Stromal cell of bone marrow (primary cell): ENCODE measurements at places on chromosomes 3 and 15.

- no peak for DNase-seq
Measured at GRCh38 chr15:73624530-73624929, 8.7 kb downstream of the NPTN start.

GRCh38 chr15:69299943-69300588, 1.4 kb downstream of the PAQR5 start:
- no peak for DNase-seq

DNA sequence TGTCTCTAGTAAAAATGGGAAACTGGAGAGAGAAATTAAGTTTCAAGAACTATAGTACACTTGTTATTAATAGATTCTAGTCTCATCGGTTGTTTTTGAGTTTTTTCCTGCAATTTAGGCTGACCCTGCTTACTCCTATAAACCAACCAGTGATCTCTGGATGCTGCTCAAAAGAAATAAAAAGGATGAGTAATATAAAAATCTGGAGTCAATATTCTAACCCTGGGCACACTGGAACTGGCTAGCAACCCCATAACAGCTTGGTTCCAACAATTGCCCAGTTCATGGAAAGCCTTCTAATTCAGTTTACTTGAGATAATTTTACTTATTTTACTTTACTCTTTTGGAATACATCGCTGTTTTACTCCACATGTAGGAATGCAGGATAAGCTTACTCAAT, 211.6 kb downstream of the GBE1 start:
- DNase-seq: peak; percentile 48

DNA sequence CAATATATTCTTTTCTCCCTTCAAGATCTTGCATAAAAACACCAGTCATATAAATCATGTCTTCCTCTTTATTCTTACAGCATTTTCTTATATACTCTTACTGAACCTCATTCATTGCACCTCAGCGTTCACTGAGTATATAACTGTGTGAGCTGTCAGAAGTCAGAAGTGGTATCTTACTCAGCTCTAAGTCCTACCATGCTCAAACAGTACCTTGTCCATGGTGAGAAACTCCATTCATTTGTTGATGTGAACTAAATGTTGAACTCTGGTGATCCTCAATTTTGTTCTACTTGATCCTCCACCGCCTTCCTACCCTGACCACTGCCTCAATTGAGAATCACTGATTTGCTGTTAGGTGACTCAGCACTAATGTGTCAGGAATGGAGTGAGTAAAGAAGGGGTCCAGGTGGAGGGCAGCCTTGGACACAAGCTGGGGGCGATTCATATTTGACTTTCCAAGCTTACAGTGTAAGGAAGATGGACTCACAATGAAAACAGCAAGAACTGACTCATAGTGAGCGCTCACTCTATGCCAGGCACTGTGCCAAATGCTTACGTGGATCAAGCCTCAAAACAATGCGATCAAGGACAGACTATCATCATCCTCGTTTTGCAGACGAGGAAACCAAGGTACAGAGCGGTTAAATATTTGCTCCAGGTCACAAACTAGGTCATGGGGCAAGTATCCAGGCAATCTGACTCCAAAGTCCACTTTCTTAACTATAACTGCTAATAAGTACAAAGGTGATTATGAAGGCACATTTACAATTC, 13.5 kb upstream of the ZFYVE19 start:
- DNase-seq: peak; percentile 86

- peak; percentile 45 for DNase-seq
Measured at GRCh38 chr15:76330080-76330680, 6.4 kb upstream of the ISL2 start.

- peak; percentile 66 for DNase-seq
Measured at GRCh38 chr3:185717121-185717520, 107.7 kb downstream of the IGF2BP2 start.

DNA sequence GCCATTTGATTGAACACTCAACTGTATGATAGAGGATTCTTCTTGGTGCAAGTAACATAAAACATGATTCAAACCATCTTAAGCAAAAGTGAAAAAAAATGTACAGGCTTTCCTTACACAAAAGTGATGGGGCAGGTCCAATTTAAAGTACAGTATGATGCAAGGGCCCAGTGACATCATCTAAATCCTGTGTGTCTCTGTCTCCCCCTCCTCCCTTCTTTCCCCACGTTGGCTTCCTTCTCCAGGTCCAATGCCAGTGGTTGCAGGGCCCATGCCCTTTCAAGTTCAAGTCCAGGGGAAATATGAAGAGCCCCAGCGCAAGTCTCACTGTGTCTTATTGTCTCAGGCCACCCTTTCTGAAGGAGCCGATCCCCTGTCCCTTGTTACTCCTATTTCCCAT, 332.3 kb downstream of the SHQ1 start:
- DNase-seq: no peak

DNA sequence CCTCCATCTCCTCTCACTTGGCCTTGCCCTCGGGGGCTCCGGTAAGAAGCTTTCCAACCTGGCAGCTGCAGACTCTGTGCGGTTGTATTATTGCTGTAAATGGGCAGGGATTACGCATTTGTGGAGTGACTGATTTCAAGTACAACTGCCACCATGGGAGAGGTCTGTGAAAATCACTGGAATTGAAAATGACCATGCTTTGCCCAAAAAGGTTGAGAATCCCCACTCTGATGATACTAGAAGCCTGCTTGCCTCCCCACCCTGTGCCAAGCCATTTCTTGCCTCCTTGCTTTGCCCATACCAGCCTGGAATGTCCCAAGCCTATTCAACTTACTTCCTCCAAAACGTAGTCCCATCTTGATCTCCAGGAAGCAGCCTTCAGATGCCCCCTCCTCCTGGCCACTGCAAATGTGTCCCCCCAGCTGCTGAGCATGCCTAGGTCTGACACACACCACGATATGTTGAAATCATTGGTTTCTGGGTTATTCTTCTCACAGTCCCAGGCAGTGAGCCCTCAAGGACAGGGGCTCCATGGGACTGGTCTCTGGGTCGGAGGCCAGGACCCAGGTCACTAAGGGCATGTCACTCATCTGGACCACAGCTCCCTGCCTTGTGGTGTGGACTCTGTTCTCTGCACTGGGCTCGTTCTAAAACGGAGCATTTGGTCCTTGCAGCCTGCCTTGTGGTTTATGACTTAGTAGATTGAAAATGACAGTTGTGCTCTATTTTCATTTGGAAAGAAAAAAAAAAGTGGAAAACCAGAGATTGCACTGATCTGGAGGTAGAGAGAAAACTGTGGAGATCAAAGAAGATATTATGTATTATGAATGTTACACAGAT, 42.9 kb downstream of the SMAD3 start:
- DNase-seq: no peak

DNA sequence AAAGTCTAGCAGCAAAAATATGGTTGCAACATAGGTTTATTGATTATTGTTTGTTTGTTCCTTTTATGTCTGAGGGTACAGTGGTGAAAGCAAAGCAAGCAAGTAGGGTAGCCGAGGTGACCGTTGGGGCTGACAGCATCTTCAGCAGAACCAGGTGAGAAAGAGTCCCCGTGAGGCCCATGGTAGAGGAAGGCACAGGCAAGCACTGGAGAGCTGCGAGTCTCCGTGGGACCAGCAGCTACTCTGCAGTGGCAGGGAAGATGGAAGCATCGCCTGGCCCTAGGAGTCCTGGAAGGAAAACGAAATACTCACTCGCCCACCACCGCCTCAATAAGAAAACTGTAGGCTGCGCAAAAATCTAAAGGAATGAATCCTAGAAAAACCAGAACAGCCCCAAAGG, 25.3 kb upstream of the GABRA5 start:
- no peak for DNase-seq

- no peak for DNase-seq
Measured at GRCh38 chr3:19488939-19489338, 340.6 kb downstream of the KCNH8 start.

GRCh38 chr3:115632026-115632425, 8.7 kb downstream of the GAP43 start:
- no peak for DNase-seq

DNA sequence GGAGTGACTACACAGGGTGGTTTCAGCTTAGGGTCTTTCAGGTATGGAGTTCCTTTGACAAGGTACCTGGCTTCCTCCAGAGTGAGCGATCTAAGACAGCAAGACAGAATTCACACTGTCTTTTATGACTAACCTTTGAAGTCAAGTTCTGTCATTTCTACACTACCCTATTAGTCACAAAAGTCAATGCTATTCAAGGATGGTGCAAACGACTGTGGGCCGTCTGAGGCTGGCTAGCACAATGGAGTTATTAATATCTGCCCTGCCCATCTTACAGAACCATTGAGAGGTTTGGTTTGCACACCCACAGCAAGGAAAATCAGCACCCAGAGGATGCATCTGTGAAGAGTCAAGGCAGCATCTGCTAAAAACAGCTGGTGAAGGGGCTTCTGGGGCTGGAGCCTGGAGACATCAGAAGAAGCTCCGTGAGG, 62.9 kb upstream of the XCR1 start:
- DNase-seq: no peak

- no peak for DNase-seq
Measured at GRCh38 chr3:37144806-37145205, 29.6 kb downstream of the LRRFIP2 start.

DNA sequence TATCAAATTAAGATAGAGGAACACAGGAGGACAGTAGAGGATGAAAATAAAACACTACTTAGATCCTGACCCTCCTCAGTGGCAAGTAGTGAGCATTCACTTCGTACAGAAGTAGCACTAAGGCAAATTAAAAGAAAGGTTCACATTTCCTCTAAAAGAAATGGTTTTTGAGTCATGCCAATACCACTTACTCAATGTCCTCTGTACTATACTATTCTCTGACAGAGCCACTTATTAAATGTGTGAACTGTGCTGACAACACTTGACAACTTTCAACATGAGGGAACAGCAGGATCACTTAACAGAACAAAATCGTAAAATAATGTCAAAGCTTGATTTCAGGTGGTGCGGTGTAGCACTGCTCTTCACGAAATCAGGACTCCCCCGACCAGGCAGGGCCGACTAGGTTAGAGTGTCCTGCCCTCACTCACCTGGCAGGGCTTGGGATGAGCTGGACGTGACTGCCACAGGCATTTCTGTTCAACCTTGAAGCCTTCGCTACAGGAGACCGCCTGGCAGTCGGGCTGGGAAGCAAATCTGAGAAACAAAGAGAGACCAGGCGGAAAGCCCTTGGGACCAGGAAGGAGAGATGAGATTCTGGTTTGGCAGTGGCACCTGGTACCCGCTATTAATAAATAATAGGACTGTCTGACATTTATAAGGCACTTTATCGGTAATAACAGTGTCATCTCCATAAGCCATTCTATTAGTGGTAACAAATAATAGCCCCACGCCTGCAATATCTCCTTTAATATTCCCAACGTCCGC, 611 bp upstream of the SLC27A2 start:
- DNase-seq: no peak

DNA sequence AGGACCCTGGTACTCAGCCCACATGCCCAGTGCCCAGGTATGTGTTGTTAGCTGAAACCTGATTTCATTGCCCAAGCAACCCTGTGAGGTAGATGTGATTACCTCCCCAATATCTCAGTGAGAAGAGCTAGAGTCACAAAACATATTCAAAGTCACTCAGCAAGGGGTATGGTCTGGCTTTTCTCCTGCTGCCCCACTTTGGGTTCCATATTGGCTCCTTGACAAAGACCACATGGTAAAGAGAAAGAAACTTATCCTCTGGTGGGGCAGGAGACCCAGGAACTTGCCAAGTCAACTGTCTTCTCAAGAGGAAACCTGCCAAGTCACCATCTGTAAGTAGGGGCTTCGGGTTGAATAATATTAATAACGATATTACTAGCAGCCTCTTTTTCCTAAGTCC, 148.3 kb upstream of the LMCD1 start:
- no peak for DNase-seq
